ENCODE measurements at places on chromosomes 11 and 22.

DNA sequence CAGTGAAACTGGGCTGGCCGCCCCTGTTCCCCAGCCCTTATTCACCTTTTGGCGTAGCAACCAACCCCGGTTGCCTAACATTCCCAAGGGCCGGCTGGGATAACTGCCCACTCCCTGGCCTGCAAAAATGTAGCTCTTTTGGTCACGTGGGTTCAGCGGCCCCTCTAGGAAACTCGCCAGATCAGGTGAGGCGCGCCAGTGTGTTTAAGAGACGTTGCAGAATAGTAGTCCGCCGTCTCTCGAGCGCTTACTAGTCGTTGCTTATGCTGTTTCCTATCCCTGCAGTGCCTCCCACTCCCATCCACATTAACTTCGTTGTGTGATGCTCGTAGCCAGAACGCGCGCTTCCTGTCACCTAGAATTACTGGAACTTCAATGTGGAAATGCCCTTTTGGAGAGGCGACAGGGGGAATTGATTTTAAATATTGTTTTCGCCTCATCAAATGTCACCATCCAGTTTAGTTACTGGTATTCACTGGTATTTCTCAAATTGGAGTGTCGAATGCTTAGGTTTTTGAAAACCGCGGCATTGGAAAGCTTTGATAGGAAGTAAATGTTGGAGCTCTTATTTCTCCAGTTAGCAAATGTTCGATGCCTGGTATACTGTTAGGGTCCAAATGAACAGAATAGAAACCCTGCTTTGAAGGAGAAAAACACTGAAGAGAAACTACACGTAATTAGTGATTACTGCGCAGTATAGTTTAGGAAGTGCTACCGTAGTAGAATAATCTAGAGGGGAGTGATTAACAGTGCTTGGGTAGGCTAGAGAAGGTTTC, 823 bp downstream of the CEP57 start:
- DNase-seq: peak; percentile 66

DNA sequence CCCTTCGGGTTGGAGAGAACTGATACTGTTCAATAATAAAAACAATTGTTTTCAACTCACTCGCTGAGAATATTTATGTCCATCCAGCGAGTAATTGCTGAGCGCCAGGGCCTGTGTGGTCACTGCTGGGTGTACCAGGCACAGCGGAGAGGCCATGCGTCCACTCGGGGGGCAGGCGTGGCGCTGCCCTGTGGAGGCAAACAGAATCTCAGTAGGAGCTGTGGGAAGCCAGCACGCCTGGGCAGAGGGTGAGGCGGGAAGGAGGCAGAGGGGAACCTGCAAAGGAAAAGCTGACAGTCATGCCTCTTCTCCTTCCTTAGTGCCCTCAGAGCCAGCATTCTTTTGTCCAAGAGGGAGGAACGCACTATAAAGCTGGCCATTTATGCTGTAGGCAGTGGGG, 11.4 kb downstream of the GLB1L3 start:
- DNase-seq: no peak

DNA sequence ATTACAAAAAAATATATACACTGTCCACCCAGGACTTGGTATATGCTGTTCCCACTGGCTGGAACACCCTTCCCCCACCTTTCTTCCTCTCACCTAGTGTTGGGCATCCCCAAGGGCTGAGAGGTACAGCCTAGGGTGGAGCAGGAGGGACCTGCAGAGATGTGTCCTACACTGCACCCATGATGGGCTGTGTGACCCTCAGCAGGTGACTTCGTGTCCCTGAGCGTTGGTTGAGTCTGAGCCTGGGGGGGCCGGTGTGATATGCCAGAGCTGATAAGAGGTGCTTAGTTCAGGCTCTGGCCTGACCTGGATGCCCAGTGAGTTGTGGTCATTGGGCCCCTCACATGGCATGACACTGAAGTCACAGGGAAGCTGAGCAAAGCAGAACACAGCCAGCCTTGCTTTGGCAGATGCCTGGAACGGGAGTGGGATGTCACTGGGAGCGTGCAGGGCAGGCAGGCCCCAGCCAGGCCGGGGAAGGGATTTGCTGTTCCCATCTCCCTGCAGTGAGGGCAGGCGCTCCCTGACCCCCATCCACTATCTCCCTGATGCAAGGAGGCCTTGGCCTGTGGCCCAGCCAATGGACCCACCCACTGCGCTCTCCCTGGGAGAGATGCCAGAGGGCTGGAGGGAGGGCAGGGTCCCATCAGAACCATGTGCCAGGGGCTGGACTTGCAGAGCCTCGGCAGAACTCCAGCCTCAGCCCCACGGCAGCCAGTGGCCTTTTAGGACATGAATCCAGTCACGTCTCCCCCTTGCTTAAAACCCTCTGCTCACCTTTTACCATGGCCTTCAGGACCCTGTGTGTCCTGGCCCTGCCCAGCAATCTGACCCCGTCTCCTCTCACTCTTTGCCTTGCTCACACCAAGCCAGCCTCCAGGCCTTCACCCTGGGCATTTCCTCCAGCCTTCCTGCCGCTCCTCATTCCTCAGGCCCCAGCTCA, 138.9 kb downstream of the MN1 start:
- DNase-seq: no peak

GRCh38 chr11:28146123-28146751, 38.0 kb downstream of the METTL15 start:
- DNase-seq: no peak

GRCh38 chr11:123316003-123316402, 114.1 kb upstream of the GRAMD1B start:
- DNase-seq: no peak

DNA sequence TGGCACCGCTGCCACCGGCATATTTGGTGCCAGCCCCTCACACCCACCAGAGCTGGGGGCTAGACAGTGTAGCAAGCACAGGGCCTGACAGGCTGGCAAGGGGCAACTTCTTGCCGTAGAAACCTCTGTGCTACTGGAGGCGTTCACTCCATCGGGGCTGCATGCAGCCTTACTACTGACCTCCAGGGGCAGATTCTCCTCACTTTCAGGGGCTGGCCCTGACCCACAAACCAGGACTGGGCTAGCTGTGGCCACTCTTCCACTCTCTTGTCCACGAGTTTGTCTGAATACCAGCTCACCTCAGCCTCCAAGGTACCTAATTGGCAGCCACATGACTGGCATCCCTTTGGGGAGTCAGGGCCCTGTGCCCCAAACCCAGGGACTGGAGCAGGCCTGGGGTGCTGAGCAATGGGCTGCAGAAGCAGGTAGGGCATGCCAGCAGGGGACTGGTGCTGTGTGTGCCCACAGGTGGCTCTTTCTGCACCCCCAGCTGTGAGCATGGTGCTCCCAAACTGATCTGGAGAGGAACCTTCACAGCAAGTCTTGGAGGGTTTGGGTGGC, 2.1 kb upstream of the LMO1 start:
- peak; percentile 44 for DNase-seq

DNA sequence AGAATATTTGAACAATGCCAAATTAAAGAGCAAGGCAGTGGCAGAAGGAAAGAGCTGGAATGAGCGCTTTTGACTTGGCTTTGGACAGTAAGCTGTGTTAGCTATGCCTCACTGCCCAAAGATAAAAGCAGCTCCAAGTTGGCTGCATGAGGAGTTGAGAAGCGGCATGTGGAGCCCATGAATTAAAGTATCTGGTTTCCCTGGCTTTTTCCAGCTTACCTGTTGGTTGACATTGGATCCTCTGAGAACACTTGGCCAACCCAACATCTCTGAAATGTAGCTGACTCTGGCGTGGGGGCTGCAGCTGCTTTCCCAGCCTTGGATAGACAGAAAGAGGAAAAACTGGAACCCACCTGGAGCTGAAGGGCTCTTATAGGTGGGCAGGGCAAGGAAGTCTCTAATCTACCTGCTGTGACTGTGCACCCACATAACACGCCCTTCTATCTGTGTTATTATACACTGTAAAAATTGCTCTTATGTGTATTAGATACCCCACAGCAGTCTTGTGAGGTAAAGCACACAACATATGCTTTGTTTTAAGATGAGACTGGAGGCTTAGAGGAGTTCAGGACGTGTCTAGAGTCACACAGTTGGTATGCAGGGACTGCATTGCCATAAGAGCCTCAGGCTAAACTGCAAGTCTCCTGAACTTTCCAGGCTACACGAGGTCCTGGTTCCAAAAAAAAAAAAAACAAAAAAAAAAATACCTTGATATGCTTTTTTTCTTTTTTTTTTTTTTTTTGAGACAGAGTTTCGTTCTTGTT, 5.8 kb downstream of the UBASH3B start:
- DNase-seq: no peak

DNA sequence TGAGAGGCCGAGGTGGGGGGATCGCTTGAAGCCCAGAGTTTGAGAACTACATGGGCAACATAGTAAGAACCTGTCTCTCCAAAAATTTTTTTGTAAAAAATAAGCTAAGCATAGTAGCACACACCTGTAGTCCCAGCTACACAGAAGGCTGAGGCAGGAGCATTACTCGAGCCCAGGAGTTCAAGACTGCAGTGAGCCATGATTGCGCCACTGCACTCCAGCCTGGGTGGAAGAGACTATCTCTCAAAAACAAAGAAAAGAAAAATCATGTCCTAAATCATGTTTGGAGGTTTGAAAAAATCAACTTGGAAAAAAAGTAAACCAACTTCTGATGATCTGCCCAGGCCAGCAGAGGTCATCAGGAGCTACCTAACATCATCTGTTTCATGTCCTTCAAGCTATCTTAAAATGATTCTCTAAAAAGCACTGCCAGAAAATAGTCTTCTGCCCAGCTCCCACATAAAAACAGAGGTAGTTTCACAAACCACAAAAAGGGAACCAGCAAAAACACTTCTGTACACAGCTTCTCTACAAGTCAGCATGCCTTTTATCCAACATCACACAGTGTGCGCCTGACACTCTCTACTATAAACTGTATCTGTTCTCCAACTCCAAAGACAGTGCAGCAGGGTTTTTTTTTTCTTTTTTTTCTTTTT, 165.0 kb downstream of the SOX6 start:
- DNase-seq: peak; percentile 14

- DNase-seq: no peak
Observed at GRCh38 chr11:36162006-36162882, 127.0 kb downstream of the COMMD9 start.

DNA sequence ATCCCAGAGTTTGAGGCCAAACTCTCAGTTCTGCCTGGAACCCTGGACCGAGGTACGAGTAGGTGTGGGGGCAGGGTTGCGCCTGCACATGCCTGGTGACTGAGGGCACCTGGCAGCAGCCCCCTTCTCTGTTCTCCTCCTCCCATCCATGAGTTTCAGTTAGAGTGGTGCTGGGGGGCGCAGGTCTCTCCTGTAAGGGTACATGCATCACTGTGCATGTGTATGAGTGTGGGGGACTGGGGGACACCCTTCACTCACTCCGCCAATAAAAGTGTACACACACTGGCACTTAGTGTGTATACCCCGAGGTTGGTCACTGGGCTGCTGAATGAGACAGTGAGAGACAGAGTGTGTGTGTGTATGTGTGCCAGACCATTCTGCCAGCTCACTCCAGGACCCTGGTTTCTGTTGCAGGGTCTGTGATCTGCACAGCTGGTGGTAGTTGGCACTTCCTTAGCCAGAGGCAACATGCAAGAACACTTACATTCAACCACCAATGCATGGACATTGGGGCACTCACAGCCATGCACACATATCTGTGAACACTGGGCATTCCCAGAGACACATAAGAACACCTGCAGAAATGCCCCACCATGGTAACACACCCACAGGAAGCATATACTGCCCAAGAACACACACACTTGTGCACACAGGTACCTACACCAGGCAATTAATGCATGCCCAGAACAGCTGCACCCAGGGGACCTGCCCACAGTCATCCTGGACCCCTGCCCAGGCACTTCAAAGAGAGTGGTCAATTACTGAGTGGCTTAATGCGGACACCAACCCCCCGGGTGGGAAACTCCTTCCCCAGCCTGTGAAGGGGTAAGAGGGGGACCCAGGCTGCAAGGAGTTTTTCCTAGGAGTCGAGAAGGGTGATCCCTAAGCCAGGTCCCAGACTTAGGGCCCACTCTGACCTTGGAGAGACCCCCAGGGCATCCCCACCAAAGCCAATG, 1.2 kb upstream of the NRXN2 start:
- no peak for DNase-seq

GRCh38 chr11:89203814-89204213, 26.1 kb downstream of the TYR start:
- DNase-seq: no peak

DNA sequence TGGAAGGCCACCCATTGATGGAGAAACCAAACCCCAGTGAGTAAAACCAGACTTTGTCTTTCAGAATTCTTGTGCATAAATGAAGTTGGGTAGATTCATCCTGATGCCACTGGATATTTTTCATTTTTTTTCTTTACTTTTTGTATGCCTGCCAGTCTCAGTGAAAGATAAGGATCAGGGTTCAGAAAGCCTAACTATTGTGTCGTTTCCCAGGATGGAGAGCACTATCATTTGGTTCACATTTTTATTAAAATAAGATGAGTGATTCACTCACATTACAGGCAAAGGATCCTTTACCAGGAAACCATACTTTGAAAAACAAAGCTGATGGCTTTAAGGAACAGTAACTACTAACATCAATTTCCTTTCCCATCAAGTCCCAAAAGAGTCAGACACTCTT, 52.0 kb downstream of the ARFGAP2 start:
- DNase-seq: no peak

DNA sequence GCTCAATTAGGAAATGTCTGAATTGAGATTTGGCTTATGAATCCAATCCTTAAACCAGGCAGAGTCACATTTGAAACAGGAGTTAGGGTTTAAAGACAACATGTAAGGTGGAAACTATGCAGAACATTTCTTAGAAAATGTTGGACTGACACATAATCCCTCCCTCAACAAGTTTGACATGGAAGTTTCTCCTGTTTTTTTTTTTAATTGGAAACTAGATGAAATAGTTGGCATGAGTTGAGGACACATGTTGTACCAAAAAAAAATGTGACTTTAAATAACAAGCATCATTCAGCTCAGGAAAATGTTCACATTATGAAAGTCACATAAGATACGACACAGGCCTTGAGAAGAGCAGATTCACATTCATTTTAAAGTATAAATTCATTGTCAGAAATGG, 154.9 kb upstream of the DDI1 start:
- DNase-seq: no peak

GRCh38 chr22:42313804-42314581, 43.5 kb upstream of the TCF20 start:
- peak; percentile 97 for DNase-seq

DNA sequence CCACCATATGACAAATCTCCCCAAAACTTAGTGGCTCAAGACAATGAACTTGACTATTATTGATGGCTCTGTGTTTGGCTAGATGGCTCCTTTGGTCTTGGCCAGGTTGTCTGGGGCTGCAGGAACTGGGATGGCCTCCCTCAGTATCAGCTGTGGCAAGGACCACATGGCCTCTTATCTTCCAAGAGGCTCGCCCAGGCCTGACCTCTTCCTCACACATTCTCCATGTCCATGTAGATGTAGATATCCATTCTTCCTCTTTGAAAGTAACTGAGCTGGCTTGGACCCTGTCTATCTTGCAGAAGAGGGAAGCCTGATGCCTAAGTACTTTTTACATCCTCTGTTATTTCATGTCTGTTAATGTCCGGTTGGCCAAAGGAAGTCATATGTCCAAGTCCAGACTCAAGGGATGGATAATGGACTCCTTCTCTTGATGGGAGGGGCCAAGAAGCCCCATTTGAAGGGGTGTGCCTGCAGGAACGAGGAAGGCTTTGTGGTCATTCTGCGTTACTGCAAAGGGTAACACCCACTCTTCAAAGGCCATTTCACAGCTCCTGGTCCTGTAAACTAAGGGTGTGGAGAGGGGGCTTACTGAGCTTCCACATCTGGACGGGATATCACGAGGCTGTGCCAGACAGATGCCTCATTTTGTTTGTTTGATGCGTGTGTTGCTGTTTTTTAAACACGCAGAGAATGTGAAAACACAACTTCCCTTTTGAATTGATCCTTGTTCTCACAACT, 87.1 kb downstream of the GRIK4 start:
- no peak for DNase-seq

GRCh38 chr22:45317551-45318167, 7.9 kb downstream of the FAM118A start:
- DNase-seq: no peak
